ENCODE measurements at places on chromosomes 3 and 15. TPM values are rescaled to one million over a fixed set of nuclear protein-coding genes. Genes with fewer than 3 reads are reported as not detected.

Gene OCA2
- 0.10 TPM for total RNA-seq

- DNase-seq = no peak
Measured at GRCh38 chr15:91264651-91265351, 164.7 kb downstream of the SV2B start.

- no peak for DNase-seq
Measured at GRCh38 chr3:129936757-129937156, 37.8 kb upstream of the TRH start.

DNA sequence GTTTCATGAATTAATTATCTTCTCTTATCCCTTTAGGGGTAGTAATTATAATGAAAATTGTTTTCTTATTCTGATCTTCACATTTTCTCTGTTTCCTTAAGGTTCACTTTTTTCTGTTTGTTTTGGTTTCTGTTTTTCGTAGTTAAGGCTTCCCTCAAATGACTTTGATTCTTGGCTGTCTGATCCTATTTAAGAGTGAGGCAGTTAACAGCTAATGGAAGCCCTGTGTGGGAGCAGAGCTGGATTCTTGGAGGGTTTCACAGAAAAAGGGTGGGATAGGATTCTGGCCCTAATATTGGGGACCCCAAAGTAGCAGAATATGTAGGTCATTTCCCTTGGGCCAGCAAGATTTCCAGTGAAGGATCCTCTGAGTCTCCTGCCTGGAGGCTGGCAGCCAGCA lies 6.8 kb upstream of the AMOTL2 start:
- no peak for DNase-seq

- DNase-seq = no peak
Measured at GRCh38 chr3:134325061-134325705, 49.1 kb downstream of the AMOTL2 start.

DNA sequence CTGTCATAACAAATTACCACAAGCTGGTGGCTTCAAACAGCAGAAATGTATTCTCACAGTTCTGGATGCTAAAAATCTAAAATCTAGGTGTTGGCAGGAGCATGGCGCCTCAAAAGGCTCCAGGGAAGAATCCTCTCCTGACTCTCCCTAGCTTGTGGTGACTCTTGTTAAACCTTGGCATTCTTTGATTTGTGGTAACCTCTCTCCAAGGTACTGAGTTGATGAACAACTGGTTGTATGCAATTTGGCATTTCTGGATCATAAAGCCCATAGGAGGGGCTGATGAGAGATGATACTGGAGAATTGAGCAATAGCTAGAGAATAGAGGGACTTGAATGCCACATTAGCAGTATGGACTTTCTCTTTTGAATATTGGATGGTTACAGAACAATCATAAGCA lies 821.8 kb downstream of the TBL1XR1 start:
- no peak for DNase-seq

Gene CHRM5
- total RNA-seq = not detected

DNA sequence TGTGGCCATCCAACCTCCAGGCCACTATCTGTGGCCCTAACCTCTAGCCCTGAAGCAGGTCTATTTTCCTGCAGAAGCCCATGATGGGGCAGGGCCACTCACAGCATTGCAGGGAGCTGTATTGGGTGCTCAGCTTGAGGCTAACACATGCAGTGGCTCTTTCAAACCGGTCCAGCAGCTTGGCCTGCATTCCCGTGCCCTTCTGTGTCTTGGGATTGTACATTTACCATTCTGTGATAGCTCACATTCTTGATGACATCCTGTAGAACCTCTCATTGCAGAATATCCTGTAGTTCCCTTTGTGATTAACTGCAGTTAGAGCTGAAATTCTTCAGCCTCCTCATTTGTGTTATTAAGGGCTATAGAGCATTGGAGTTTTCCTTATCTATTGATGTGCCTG lies 60.8 kb upstream of the ANKRD34C start:
- DNase-seq = no peak

DNA sequence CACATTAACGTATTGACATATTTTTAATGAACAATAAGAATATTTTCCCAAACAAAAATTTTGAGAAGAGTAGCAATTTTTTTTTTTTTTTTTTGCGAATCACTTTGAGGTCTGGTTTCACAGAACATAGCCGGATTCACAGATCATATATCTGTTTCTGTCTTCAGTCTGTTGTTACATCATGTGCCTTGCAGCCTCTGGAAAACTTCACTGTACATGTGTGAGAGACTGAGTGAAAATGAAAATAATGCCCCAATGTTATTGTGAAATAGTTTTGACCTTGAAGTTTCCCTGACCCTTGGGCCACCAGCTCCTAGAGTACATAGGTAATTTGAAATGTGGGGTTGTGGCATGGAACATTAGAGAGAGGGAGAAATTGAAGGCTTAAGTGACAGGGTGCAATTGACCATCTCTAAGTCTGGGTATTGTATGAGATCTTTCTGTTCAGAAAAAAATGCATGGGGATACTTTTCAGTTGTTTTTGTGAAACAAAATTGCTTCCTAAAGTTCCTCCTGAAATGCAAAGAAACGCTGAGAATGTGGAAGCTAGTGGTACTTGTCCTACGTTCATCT lies 14.0 kb downstream of the ITPR1 start:
- no peak for DNase-seq

DNA sequence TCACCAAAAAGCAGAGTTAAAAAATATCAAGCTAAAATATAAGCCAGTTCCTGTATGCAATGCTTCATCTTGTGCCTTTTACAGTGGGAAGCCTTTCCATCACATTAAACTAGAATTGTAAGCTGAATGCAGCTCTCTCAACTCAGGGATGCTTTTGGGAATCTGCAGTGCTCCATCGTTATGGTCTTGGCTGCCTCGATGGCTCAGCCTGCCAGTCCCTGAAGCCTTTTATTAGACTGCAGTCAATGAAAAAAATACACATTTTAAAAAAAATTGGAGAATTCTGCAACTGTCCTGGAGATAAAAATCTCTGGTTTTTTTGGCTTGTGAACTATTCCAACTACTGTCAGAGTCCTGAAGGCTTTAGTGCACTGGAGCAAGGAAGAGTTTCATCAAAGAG lies 53.0 kb downstream of the FRMD4B start:
- no peak for DNase-seq

DNA sequence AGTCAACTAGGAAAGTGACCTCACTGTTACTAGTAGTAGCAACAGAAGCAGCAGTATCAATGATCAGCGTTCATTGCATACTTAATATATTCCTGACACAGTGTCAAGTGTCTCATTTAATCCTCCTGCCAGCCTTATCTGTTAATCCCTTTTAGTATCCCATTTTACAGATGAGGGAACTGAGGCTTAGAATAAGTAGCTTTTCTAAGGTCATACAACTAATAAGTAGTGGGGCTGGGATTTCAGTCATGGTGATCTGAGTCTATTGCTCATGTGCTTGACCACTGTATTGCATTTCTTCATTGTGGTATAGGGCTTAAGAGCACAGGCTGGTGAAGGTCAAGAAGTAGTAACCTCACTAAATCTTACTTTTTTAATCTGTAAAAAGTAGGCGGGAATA lies 233.6 kb downstream of the PTPRG start:
- DNase-seq = no peak

DNA sequence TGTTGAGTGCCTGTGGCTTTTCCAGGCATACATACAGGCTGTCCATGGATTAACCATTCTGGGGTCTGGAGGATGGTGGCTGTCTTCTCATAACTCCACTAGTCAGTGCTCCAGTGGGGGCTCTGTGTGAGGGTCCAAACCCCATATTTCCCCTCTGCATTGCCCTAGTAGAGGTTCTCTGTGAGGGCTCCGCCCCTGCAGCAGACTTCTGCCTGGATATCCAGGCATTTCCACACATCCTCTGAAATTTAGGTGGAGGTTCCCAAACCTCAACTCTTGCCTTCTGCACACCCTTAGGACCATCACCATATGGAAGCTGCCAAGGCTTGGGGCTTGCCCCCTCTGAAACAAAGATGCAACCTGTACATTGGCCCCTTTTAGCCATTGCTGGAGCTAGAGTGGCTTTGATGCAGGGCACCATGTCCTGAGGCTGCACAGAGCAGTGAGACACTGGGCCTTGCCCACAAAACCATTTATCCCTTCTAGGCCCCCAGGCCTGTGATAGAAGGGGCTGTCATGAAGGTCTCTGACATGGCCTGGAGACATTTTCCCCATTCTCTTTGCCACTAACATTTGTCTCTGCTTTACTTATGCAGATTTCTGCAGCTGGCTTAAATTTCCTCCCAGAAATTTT lies 400.1 kb upstream of the MDFIC2 start:
- no peak for DNase-seq

Gene CYP1A2
- total RNA-seq = 120 TPM

Gene C2CD4A
- 0.50 TPM for total RNA-seq

Gene CAND2
- total RNA-seq = 7.2 TPM

GRCh38 chr3:65262548-65262947 lies 574.7 kb upstream of the ADAMTS9 start:
- no peak for DNase-seq

GRCh38 chr3:58679446-58679845 lies 12.9 kb upstream of the FAM3D start:
- DNase-seq = no peak

Gene ZPLD1
- not detected for total RNA-seq

GRCh38 chr3:42649783-42650182 lies 3.7 kb upstream of the ZBTB47 start:
- no peak for DNase-seq

- no peak for DNase-seq
Measured at GRCh38 chr15:27870320-27870719, 228.8 kb downstream of the OCA2 start.

- no peak for DNase-seq
Measured at GRCh38 chr15:75640483-75641178, 607 bp upstream of the IMP3 start.

DNA sequence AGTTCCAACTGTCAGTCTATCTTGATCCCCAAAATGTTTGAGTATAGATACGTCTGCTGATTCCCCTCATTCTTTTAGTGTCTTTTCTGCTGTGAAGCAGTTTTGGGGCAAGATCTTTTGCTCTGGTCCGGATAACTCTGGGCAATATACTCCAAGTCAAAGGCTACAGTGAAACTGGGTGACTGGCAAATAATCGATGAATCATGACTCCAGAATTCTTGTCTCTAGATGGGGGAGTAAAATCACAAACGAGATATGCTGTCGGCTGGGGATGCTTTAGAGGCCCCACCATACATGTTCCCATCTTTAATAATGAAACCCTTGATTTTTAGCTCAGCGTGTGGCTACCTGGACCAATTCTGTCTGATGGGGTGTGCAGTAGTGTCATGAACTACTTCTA lies 76.5 kb downstream of the KLF13 start:
- no peak for DNase-seq

Gene ADCY5
- 3.8 TPM for total RNA-seq

DNA sequence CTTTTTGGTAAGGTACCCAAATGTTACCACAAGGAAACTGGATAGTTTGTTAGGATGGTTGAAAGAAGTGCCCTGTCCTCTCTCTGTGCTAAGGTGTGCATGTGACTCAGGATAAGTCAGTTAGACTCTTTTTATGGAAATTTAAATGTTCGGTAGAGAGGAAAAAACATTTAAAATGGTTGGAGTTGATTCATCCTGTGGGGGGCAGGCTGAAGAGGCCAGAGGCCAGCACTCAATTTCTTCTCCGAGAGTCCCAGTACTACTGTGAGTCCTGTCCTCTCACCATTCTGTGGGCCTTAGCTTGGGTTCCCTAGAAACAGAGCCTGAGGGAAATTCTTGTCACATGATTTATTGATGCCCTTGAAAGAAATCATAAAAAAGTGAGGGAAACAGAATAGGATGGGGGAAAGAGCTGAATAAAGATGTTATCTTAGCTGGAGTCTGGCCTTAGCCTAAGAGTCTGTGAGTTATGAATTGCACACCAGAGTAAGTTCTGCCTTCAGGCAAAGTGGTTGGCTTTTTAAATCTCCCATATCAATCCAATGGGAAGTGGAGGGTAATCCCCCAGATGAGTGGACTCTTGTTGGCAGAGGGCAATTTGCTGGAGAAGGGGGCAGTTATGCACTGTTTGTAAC lies 106.5 kb upstream of the GALNT15 start:
- no peak for DNase-seq

Gene SLC2A2
- total RNA-seq = 351 TPM

Gene DNASE1L3
- total RNA-seq = 33.0 TPM

- DNase-seq = no peak
Measured at GRCh38 chr3:105351821-105352220, 14.9 kb upstream of the ALCAM start.

Gene SLC28A2
- total RNA-seq = 0.15 TPM

DNA sequence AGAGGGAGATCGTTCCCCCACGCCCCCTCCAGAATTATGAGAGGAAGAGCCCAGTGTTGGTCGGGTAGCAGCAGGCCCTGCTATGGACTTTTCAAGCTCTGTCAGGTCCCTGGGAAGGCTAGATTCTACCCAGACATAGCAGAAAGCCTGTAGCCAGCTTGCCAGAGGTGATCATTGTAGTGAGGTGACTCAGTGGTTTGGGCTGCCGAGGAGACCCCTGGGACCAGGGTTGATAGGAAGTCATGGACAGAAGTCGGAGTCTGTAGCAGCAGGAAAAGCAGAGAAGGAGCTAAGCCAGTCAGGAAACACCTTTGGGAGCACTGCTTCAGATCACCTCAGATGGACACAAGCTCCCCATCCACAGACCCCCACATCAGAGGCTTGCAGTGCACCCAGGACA lies 67.7 kb downstream of the CCNL1 start:
- no peak for DNase-seq

GRCh38 chr3:143065364-143065763 lies 54.2 kb upstream of the CHST2 start:
- DNase-seq = no peak

Data from left lobe of liver (tissue), 2 donors.